ENCODE measurements at places on chromosomes 7 and 10.
A peak's percentile ranks its signal among the peaks of the same experiment; 100 is the strongest.

GRCh38 chr7:68936471-68937035 is 661.7 kb upstream of the AUTS2 start:
- no peak overlapping the region for H3K4me3 ChIP-seq
- no peak for DNase-seq
- no peaks in the 10 kb centered on the region for H3K36me3 ChIP-seq
- H3K27ac ChIP-seq, result no peak overlapping the region

DNA sequence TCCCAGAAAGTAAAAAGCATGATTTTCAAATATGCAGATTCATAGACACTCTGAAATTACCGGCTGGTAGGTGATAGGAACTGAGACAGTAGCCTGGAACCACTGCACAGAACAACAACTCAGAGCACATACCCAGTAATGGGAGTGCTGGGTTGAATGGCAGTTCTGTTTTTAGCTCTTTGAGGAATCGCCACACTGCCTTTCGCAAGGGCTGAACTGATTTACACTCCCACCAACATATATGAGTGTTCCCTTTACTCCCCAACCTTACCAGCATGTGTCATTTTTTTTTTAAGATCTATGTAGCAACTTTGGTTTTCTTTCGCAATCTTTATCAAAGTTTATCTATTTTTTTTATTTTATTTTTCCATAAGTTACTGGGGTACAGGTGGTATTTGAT is 358.8 kb downstream of the CALN1 start:
- DNase-seq, result no peak
- no peak overlapping the region for H3K27ac ChIP-seq
- no peaks in the 10 kb centered on the region for H3K4me1 ChIP-seq
- no peak overlapping the region for H3K4me3 ChIP-seq
- H3K27me3 ChIP-seq, result no peaks in the 10 kb centered on the region
- H3K36me3 ChIP-seq, result no peaks in the 10 kb centered on the region

DNA sequence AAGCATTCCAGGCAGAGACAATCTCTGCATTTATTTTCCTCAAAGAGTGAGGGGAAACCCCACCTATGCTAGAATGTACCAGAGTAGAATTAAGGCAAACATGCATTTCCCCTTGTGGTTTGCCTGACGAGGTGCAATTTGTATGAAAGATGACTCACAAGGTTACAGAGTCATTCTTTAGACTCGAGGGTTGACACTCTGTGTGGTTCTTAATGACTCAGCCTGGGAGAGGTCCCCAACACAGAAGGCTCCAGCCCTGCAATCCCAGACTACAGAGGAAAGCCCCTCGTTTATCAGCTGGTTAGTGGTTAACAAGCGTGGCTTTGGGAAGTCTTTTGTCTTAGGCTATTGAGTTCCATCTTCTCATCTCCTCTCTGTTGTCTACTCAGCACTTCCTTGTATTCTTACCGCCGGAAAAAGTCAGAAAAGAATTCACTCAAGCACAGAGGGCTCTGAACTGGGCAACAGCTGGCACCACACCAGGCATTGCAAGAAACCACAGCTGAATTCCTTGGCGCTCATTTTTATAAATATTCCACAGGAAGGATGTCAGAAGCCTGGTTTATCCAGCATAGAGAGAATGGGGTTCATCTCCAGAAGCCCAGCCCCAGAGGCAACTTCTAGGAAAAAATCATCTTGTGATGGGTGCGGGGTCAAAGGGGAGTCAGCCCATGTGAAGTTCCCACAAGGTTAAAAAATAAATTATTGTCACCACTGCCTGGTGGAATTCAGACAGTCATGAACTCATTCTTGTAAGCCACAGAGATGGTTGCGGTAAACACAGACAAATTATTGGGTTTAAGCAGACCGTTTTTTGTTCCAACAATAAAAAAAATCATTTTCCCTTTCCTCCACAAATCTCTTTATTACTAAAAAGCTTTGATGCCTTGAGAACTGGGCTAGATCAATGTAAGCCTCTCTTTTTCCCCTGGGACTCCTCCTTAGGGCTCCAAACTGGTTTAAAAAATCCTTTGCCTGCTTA is 24.5 kb upstream of the SVIL start:
- H3K4me1 ChIP-seq, result peaks cover 37% of the 10 kb centered on the region
- H3K27ac ChIP-seq, result peak overlapping the region; percentile 78
- no peaks in the 10 kb centered on the region for H3K27me3 ChIP-seq
- DNase-seq, result peak; percentile 88
- H3K4me3 ChIP-seq, result no peak overlapping the region

DNA sequence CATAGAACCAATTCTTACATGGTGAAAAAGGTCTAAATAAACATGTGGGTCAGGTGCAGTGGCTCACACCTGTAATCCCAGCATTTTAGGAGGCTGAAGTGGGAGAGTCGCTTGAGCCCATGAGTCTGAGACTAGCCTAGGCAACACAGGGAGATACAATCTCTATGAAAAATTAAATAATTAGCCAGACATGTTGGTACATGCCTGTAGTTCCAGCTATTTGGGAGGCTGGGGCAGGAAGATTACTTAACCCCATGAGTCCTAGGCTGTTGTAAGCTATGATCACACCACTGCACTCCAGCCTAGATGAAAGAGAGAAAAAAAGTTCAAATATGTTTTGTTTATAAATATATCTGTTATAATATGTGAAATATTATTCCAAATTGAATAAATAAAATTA is 643.6 kb downstream of the IPMK start:
- no peak for DNase-seq
- H3K27ac ChIP-seq, result no peak overlapping the region
- no peaks in the 10 kb centered on the region for H3K27me3 ChIP-seq
- H3K36me3 ChIP-seq, result no peaks in the 10 kb centered on the region

GRCh38 chr10:24277771-24278170 is 68.8 kb downstream of the KIAA1217 start:
- no peak for DNase-seq
- no peak overlapping the region for H3K4me3 ChIP-seq
- H3K4me1 ChIP-seq, result peaks cover 7% of the 10 kb centered on the region
- H3K27ac ChIP-seq, result no peak overlapping the region
- no peaks in the 10 kb centered on the region for H3K27me3 ChIP-seq
- no peaks in the 10 kb centered on the region for H3K36me3 ChIP-seq

GRCh38 chr7:139300390-139300789 is 40.7 kb upstream of the FMC1 start:
- H3K4me3 ChIP-seq, result no peak overlapping the region
- H3K36me3 ChIP-seq, result peaks cover 7% of the 10 kb centered on the region
- DNase-seq, result no peak
- H3K27ac ChIP-seq, result no peak overlapping the region
- no peaks in the 10 kb centered on the region for H3K27me3 ChIP-seq

DNA sequence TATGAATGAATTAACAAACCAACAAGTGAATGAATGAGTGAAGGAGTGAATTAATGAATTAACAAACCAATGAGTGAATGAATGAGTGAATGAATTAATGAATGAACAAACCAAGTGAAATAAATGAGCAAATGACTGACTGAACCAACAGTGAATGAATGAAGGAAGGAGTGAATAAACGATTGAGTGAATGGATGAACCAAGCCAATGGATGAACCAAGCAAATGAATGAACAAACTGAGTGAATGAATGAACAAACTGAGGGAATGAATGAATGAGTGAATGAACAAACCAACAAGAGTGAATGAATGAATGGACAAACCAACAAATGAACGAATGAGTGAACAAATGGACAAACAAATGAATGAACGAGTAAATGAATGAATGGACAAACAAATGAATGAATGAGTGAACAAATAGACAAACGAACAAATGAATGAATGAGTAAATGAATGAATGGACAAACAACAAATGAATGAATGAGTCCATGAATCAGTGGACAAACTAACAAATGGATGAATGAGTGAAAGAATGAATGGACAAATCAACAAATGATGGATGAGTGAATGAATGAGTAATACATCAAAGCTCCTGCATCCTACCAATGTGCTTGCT is 69.5 kb downstream of the NPTX2 start:
- no peaks in the 10 kb centered on the region for H3K27me3 ChIP-seq
- no peaks in the 10 kb centered on the region for H3K36me3 ChIP-seq
- no peak overlapping the region for H3K4me3 ChIP-seq
- H3K27ac ChIP-seq, result no peak overlapping the region

GRCh38 chr10:133072196-133072595 is 15.5 kb upstream of the ADGRA1 start:
- H3K4me3 ChIP-seq, result no peak overlapping the region
- no peaks in the 10 kb centered on the region for H3K4me1 ChIP-seq
- no peak overlapping the region for H3K27ac ChIP-seq
- no peak for DNase-seq
- H3K36me3 ChIP-seq, result no peaks in the 10 kb centered on the region
- no peaks in the 10 kb centered on the region for H3K27me3 ChIP-seq

GRCh38 chr7:1940402-1940786 is 270.3 kb downstream of the ELFN1 start:
- peak overlapping the region; percentile 63 for H3K27ac ChIP-seq
- no peak overlapping the region for H3K4me3 ChIP-seq
- no peaks in the 10 kb centered on the region for H3K36me3 ChIP-seq
- peaks cover 6% of the 10 kb centered on the region for H3K4me1 ChIP-seq
- no peaks in the 10 kb centered on the region for H3K27me3 ChIP-seq

- H3K27ac ChIP-seq, result no peak overlapping the region
- peak; percentile 12 for DNase-seq
- no peak overlapping the region for H3K4me3 ChIP-seq
- H3K4me1 ChIP-seq, result no peaks in the 10 kb centered on the region
Measured at GRCh38 chr10:43049081-43049551, 27.8 kb upstream of the RET start.

- H3K36me3 ChIP-seq, result no peaks in the 10 kb centered on the region
- no peaks in the 10 kb centered on the region for H3K4me1 ChIP-seq
- H3K4me3 ChIP-seq, result no peak overlapping the region
- no peak overlapping the region for H3K27ac ChIP-seq
- no peak for DNase-seq
- H3K27me3 ChIP-seq, result no peaks in the 10 kb centered on the region
Measured at GRCh38 chr10:17918187-17918903, 33.4 kb upstream of the SLC39A12 start.

DNA sequence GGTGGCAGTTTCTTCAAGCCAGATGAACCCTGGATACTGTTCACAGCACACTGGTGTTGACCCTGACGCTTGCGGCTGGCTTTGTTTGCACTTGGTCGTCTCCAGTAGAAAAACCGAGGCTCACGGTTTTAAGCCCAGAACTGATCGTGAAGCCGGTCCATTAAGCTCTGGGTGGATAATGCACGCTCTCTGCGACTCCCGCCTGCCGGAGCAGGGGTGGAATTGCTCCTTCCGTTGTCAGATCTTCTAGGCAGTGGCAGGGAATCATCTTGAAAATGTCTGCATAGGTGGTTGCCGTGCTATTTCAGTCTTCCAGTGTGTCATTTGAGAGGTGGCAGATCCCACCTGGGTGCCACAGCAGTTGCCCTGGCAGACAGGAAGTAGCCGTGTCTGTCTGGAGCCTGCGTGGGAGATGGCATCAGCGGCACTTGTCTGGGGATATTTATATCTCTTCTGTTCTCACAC is 35.9 kb upstream of the AP5Z1 start:
- peak; percentile 46 for DNase-seq
- H3K4me1 ChIP-seq, result peaks cover 45% of the 10 kb centered on the region
- peak overlapping the region; percentile 73 for H3K27ac ChIP-seq
- no peaks in the 10 kb centered on the region for H3K27me3 ChIP-seq
- peak overlapping the region; percentile 38 for H3K4me3 ChIP-seq

GRCh38 chr10:3391657-3392056 is 219.1 kb upstream of the PITRM1 start:
- H3K27ac ChIP-seq, result no peak overlapping the region
- H3K27me3 ChIP-seq, result no peaks in the 10 kb centered on the region
- H3K4me1 ChIP-seq, result peaks cover 3% of the 10 kb centered on the region
- H3K4me3 ChIP-seq, result no peak overlapping the region
- no peak for DNase-seq

DNA sequence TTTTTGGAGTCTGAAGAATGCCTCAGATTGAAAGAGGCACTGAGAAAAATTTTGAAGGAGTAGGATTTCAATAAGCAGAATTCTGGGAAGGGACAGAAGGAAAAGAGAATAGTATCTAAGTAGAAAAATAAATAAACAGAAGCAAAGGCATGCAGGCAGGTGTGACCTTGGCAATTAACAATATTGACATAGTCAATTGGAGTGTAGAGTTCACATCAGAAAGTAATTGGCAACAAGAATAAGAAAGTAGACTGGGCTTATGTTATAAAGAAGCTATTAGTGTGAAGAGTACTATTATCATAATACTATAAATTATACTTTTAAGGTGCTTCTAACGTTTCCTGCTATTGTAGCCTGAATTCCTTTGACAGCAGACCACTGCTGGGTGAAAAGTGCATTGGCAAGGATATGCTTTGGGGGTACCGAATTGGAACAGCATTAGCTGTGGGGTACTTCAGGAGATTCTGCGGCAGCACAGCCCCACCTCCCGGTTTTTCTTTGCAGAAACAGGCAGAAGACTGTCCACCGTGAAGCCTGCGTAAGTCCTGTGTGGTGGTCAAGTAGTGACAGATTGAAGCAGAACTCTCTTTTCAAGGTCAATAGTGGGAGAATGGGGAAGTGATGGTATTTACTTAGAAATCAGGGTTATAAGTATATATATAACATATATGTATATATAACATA is 357.0 kb downstream of the THSD7A start:
- no peaks in the 10 kb centered on the region for H3K36me3 ChIP-seq
- H3K4me3 ChIP-seq, result no peak overlapping the region
- no peak overlapping the region for H3K27ac ChIP-seq
- H3K27me3 ChIP-seq, result no peaks in the 10 kb centered on the region

- H3K4me3 ChIP-seq, result peak overlapping the region; percentile 3
- H3K27me3 ChIP-seq, result no peaks in the 10 kb centered on the region
- peaks cover 7% of the 10 kb centered on the region for H3K4me1 ChIP-seq
Measured at GRCh38 chr7:25496476-25497368, 268.4 kb upstream of the NPVF start.

DNA sequence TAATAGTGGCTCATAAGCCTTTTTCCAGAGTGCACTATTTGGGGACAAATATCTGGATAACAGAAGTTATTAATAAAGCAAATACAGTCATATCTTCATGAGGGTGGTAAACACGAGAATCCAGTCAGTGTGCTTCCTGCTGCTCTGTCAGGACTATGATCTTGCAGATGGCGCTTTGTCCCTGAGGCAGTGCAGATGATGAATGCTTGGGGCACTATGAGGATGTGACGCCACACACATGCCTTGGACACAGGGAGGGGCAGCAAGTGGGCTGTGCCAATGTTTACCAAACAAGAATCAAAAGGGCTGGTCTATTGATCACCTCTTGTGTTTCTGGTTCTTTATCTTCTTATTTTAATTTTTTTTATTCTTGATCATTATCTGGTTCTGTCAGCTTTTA is 79.8 kb downstream of the GAD2 start:
- no peak for DNase-seq
- no peak overlapping the region for H3K4me3 ChIP-seq
- H3K27ac ChIP-seq, result no peak overlapping the region
- no peaks in the 10 kb centered on the region for H3K27me3 ChIP-seq

- H3K27me3 ChIP-seq, result no peaks in the 10 kb centered on the region
- H3K4me3 ChIP-seq, result no peak overlapping the region
- no peaks in the 10 kb centered on the region for H3K4me1 ChIP-seq
Measured at GRCh38 chr7:51019191-51019844, 236.6 kb upstream of the GRB10 start.

GRCh38 chr7:69757981-69758430 is 159.7 kb downstream of the AUTS2 start:
- H3K4me1 ChIP-seq, result no peaks in the 10 kb centered on the region
- no peak overlapping the region for H3K27ac ChIP-seq
- no peaks in the 10 kb centered on the region for H3K27me3 ChIP-seq
- no peak for DNase-seq
- H3K36me3 ChIP-seq, result no peaks in the 10 kb centered on the region
